ENCODE measurements at places on chromosomes 5 and 9.

DNA sequence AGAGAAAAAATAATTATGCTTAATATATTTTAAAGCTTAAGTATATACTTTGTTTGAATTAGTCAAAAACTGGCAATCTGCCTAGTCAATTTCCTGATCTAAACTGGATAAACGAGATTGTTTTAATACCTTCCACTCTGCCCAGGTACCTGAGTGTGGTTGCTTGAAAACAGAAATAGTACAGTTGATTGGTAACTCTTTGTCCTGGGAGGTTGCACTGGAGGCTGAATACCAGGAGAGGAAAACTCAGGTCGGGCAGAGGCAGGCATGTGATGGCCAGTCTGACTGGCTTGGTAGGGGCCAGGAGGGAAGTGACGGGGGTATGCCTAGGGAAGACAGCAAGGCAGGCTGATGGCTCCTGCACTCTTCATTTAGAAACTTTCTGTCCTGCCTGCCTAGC lies 80.2 kb downstream of the PIK3R1 start:
- peak; percentile 66 for DNase-seq

DNA sequence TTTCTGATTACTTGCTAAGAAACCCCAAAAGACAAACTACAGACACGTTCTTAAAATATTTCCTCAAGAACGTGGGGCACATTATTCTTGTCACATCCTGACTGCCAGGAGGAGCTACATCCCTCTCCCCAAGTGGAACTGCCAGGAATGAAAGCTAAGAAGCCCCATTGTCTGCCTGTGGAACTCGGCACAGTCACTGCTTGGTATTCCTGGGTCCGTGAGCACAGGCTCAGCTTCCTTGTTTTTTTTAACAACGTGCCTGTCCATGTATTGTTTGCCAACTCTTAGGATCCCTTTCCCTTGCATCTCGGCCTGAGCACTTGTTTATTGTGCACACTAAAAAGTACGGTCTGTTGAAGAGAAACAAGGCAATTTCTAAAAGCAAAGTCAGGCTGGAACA lies 47.0 kb upstream of the SELENOP start:
- DNase-seq: no peak

DNA sequence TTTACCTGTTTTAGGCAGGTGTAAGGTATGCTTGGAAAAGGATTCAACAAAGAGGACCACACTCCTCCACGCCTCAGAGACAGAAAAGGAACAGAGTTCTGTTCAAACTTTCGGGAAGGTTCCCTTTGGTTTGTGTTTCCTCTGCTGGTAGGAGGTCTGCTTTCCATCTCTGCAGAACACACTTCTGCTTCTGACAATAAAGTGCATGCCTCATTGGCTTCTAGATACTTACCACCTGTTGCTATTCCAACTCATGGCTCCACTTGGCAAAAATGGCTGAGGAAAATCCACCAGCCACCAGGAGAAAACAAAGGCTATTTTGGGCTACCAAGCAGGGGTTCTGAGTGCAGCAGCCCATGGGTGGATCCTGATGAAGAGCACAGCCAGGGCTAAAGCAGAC lies 112.7 kb downstream of the NRG2 start:
- DNase-seq: no peak

- no peak for DNase-seq
Observed at GRCh38 chr9:133531293-133531692, 3.2 kb upstream of the ADAMTSL2 start.

- no peak for DNase-seq
Observed at GRCh38 chr9:76023715-76024195, 133.3 kb downstream of the PCSK5 start.

GRCh38 chr5:82347201-82347865 lies 69.2 kb upstream of the RPS23 start:
- no peak for DNase-seq

DNA sequence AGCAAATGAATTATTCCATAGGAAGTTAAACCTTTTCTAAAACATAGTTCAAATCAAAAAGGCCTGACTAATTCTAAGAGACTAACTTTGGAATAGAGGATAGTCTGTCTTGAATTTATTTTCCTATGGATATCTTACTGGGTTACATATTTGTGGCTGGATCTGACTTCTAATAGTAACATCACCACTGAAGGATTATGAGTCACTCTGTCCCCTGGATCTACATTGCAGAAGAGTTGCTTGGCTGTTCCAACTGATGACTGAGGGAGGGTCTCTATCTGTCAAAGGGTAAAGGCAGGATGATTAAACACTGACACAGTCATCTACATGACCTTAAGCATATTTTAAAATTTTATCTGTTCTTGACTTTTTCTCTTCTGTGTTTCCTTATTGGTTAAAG lies 119.6 kb upstream of the FST start:
- DNase-seq: no peak

GRCh38 chr5:41200506-41200905 lies 12.8 kb downstream of the C6 start:
- DNase-seq: no peak

- DNase-seq: no peak
Observed at GRCh38 chr5:128764601-128765310, 200.5 kb upstream of the SLC27A6 start.

- no peak for DNase-seq
Observed at GRCh38 chr5:151074557-151074956, 6.3 kb downstream of the TNIP1 start.

DNA sequence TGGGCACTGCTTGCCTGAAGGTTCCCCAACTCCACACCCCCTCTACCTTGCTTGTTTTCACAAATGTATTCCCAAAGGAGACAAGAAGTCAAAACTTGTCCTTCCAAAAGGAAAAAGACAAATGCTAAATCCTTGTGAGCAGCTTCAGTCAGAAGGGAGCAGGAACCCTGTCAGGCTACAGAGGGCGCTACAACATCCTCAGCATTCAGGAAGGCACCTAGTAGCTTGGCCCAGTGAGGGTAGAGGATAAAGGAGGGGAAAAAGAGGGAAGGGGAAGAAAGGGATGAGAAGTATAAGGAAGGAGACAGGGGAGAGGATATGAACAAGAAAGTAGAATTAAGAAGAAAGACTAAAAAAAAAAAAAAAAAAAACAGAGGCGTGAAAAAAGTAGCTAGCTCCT lies 97.5 kb downstream of the MLLT3 start:
- DNase-seq: peak; percentile 31

- DNase-seq: no peak
Observed at GRCh38 chr9:68775003-68775730, 70.1 kb downstream of the PIP5K1B start.

DNA sequence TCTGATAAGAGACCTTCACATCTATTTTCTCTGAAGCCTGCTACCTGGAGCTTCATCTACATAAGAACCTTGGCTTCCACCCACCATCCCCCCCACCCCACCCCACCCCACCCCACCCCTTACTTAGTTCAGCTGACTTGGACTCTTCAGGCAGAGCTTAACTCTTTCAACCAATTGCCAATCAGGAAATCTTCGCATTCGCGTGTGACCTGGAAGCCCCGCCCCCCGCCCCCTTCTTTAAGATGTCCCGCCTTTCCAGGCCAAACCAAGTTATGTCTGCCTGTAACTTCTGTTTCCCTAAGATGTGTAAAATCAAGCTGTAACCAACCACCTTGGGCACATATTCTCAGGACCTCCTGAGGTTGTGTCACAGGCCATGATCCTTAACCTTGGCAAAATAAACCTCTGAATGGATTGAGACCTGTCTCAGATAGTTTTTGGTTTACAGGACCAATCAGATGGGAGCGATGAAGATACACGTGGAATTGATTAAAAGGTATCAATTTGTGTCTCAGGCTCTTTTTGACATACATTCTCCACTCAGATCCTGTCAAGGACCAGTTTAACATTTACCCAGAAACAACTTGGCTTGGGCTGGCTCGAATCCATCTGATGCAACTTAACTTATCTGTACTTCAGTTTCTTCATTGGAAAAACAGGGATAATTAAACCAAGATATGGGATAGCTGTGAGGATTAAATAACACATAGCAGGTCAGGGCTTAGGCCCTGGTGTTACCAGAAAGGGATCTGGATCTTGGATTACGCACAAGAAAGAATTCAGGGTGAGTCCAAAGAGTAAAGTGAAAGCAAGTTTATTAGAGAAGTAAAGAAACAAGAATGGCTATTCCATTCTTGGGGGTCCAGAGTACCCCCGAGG lies 43.6 kb downstream of the GALNT12 start:
- no peak for DNase-seq

GRCh38 chr5:151005187-151005949 lies 15.0 kb upstream of the GPX3 start:
- DNase-seq: peak; percentile 19

GRCh38 chr9:15104826-15105420 lies 194.7 kb upstream of the FREM1 start:
- DNase-seq: peak; percentile 49

GRCh38 chr5:146623666-146624065 lies 107.7 kb upstream of the GPR151 start:
- DNase-seq: no peak

DNA sequence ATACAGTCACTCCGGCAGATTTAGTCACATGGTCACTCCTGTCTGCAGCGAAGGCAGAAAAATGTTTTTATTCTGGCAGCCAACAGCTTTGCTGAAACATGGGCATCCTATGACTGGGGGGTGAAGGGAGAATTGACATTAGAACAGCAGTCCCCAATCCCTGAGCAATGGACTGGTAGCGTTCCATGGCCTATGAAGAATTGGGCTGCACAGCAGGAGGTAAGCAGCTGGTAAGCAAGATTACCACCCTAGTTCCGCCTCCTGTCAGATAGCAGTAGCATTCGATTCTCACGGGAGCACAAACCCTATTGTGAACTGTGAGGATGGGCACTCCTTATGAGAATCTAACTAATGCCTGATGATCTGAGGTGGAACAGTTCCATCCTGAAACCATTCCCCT lies 93.1 kb upstream of the FTMT start:
- no peak for DNase-seq

DNA sequence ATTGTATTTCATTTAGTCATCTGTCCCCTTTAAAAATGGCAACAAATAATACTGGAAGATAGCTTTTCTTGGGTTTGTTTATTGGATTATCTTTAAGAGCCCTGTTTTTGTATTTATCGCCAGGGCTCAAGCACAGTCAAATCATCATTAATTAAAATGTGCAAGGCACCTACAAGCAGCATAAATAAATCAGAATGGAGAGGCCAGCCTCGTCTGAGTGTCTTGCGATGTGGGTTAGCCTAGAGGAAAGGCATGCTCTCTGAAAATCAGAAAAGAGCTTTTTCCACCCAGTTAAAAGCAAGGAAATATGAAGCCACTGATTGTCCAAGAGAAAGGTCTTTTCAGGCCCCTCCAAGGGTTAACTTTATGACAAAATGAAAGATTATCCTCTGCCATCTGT lies 31.8 kb downstream of the ZFAND5 start:
- DNase-seq: no peak

GRCh38 chr5:134112726-134113362 lies 1.6 kb upstream of the TCF7 start:
- DNase-seq: no peak

All from HT-29 (cell line).